Activated T-helper 1 cell treated with anti-CD3 and anti-CD28 coated beads, Interleukin-2, amount 50 U/mL, for 16 hours (primary cell): ENCODE measurements at places on chromosomes 1 and 21.
A peak's percentile ranks its signal among the peaks of the same experiment; 100 is the strongest.

DNA sequence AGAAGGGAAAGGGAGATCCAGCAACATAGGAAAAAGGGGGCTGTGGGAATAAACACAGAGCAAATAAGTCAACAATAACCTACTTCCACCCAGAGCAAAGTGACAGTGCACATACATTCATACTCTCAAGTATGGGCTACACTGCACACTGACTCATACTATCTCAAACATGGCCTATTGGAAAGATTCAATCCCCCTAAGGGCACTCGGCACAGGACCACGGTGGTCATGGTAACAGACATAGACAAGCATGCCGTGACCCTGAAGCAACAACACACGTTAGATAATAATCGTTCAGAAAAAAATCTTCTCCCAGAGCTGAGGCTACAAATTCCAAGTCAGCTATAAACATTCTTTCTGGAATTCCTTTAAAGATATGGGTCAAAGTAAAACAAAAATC, 16.8 kb upstream of the JAK1 start:
- DNase-seq, result no peak

GRCh38 chr1:246450611-246451251, 56.3 kb downstream of the SMYD3 start:
- DNase-seq, result no peak

DNA sequence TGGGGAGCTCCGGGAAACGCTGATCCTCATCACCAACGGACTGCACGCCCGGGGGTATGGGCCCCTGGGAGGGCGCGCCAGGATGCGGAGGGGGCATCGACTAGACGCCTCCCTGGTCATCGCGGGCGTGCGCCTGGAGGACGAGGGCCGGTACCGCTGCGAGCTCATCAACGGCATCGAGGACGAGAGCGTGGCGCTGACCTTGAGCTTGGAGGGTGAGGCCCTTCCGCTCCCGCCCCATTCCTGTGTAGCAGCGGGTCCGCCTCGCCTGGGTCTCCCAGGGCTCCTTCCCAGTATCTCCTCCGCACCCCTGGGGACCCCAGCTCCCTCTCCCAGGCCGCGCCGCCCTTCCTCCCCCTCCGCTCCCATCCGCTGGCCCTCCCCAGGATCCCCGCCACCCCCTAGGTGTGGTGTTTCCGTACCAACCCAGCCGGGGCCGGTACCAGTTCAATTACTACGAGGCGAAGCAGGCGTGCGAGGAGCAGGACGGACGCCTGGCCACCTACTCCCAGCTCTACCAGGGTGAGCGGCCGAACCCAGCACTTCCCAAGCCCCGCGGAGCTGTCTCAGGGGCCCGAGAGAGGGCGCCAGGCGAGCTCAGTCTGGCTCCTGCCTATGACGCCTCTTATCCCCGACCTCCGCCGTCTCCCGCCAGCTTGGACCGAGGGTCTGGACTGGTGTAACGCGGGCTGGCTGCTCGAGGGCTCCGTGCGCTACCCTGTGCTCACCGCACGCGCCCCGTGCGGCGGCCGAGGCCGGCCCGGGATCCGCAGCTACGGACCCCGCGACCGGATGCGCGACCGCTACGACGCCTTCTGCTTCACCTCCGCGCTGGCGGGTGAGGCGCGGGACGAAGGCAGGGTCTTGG, 5.0 kb downstream of the HAPLN2 start:
- DNase-seq, result no peak

- DNase-seq, result no peak
Measured at GRCh38 chr1:42133809-42134526, 19.2 kb upstream of the GUCA2B start.

- DNase-seq, result no peak
Measured at GRCh38 chr1:234270093-234270492, 103.2 kb upstream of the COA6 start.

DNA sequence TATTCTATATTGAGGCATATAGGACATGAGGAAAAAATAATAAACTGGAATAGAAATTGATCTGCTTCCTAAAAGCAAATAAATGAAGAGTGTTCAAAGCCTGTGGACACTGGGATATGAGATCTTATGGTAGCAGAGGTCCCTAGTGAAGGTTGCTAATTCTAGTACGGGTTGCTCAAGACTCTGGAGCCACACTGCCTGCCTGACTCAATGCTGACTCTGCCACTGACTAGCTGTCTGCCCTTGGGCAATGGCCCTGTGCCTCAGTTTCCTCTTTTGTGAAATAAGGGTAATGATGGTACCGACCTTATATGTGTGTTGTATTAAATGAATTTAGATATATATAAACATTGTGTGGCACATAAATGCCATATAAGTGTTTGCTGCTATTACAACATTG, 59.0 kb upstream of the C1orf53 start:
- no peak for DNase-seq

- no peak for DNase-seq
Measured at GRCh38 chr1:22295856-22296255, 153.0 kb upstream of the WNT4 start.

- no peak for DNase-seq
Measured at GRCh38 chr1:108504447-108504846, 54.3 kb downstream of the NBPF6 start.

GRCh38 chr1:2020310-2020655, 1.1 kb downstream of the GABRD start:
- no peak for DNase-seq

- DNase-seq, result no peak
Measured at GRCh38 chr1:243765676-243766075, 84.4 kb downstream of the AKT3 start.

DNA sequence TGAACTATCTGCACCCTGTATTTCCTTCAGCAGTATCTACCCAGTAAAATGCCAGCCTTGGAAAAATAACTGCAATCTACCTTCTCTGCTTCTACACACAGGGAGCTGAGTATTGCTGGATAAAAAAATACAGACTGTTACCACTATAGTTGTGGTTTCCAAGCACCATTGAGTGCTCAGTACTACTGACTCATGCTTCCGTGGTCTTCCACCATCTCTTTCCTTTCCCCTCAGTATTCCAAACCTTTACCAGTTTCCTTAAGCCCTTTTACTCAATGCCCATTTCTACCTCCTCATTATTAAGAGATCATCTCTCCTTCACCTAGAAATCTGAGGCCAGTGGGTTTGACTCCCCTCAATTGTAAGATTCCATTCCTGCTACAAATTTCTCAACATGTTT, 23.8 kb downstream of the GLMN start:
- no peak for DNase-seq

GRCh38 chr1:105793536-105794146, 1262.8 kb upstream of the PRMT6 start:
- no peak for DNase-seq

- DNase-seq, result no peak
Measured at GRCh38 chr1:208835097-208835463, 590.9 kb upstream of the PLXNA2 start.

- DNase-seq, result no peak
Measured at GRCh38 chr1:245133995-245134715, 20.6 kb upstream of the KIF26B start.

DNA sequence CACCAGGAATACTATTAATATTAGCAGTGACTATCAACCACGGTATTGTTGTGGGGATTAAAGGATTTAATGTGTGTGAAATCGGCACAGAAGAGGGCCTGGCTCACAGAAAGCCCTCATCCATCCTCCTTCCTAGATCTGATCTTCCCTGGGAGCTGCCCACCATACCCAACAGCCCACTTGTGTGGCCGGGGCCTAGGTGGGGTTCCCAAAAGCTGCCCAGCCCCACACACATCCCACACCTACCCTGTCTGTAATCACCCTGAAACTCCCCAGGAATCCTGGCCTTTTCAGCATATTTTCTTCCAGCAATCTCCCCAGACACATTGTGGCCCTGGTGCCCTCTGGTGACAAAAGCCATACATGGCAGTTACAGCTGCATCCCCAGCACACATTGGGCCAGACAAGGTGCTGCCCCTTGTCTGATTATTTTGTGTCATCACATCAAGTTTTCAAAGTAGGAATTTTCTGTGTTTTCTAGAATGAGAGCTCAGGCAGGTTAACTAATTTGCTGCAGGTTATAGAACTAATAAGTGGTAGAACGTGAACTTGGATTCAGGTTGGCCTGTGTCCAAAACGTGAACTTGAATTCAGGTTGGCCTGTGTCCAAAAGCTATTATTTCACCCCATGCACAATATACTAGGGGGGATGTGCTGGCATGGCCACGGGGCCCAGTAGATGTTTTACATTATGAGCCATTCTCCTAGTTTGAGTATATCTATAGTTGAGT, 5.3 kb upstream of the SLC6A9 start:
- peak; percentile 49 for DNase-seq

DNA sequence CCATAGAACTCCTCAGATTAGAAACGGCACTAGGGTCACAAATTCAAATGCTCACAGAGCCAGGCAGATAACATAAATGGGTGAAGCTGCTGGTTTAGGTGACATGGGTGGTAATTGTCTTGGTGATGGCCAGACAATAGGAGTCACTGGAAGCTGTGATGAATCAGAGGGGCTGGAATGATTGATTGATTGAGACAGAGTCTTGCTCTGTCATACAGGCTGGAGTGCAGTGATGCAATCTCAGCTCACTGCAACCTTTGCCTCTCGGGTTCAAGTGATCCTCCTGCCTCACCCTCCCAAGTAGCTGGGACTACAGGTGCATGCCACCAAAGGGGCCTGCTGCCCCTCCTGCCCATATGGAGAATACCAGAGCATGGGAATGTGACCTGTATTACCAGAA, 63.0 kb downstream of the HIVEP3 start:
- no peak for DNase-seq

DNA sequence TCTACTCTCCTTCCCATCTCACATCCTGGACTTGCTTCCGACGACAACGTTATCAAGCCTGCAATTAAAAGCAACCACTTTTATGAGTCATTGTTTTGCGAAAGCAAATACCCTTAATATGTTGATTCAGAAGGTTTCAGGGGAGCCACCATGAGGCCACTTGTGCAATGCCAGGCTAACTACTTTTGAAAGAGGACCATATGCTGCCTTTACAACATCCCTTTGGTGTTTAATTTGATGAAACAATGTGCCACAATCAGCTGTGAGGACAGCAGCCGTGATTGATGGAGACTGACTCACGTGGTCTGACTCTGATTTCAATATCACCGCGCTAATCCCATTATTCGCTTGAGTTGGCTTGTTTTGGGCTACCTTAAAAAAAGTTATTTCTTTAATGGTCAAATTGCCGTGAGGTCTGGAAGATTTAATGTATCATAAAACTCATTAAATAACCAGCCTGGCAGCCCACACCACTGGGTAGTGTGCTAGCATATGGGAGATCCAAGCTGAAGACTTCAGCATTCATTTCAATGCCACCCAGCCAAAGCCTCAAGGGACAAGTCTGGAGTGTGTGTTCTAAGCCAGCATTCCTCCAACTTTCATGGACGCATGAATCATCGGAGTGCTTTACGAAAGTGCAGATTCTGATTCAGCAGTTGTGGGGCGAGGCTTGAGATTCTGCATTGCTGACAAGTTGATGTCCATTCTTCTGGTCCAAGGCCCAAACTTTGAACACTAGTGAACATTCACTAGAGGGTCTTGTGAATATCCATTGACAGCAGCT, 73.3 kb upstream of the PAXBP1 start:
- DNase-seq, result no peak

- DNase-seq, result no peak
Measured at GRCh38 chr1:183339556-183340167, 78.5 kb downstream of the NMNAT2 start.

GRCh38 chr1:241172486-241172885, 184.5 kb downstream of the RGS7 start:
- no peak for DNase-seq

- no peak for DNase-seq
Measured at GRCh38 chr21:43812139-43812821, 22.9 kb downstream of the RRP1 start.

DNA sequence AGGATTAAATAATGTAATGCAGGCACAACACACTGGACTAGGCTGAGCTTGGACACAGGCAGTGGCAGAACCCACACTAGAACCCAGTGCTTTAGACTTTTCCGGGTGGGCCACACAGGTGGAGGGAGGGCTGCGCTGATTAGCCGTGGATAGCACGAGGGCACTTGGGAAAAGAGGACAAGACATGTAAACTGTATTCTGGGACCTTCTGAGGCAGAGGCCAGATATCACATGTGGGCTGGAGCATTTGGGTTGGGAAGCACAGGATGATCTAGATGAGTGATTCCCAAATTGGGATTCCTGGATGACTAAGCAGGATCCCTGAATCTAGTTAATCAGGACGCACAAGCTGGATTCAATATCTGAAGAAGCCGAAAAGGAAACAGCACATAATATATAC, 20.3 kb upstream of the A3GALT2 start:
- no peak for DNase-seq

DNA sequence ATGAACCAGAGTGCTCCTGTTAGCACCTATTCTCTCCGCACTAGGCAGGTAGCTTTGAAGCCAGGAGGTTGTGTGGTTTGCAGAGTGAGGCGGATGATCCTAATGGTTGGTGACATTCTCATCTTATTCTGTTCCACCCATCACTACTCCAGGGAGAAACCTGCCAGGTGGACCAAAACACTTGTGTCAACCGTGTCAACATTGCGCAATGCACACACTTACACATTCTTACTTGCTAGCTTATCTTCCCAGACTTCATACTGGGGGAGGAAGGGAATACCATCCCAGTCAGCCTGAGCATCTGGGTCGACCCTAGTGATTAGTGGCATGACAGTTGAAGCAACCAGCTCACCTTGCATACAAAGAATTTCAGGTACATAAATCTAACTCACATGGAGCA, 236.9 kb downstream of the RPS6KC1 start:
- DNase-seq, result no peak
